Activated naive CD4-positive, alpha-beta T cell (primary cell): ENCODE measurements at places on chromosomes 2 and 18.

GRCh38 chr18:53785811-53786210, 438.7 kb downstream of the MBD2 start:
- DNase-seq = no peak

GRCh38 chr18:50674307-50674980, 114.6 kb downstream of the MAPK4 start:
- no peak for DNase-seq

DNA sequence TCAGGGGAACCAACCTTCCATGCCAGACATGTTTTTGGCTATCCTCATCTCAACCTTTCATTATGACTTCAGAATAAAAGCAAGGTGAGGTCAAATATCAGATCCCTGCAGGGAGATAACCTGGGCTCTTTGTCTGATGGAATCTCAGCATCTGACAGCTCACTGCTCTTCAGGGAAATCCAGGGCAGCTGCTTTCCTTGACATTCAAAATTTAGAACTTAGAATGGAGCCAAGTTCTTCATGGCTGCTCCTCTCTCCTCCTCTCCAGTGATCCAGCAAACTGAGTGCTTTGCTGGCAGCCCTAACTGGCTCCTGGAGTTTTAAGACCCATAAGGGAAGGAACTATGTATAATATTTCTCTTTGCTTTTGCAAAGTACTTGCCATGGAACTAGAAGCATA, 716.3 kb downstream of the TSN start:
- no peak for DNase-seq

- no peak for DNase-seq
Observed at GRCh38 chr2:160565099-160565845, 71.7 kb upstream of the RBMS1 start.

DNA sequence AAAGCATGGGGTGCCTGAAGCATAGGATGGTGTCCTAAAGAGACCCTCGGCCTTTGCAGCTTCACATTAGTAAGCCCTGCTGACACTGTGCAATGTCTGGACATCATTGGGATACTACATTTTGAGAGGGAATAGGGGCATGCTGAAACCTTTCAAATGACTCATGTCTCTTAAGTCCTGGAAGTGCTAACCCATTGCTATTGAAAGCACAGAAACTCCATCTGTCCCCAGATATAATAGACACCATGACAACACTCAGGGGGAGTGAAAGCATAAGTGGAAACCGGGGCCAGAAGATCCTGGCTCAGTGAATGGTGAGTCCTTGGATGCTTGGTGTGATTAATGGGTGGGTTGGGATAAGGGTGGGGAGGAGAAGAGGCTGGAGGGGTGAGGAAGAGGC, 595.5 kb upstream of the ID2 start:
- no peak for DNase-seq

GRCh38 chr2:85613717-85614515, 2.0 kb upstream of the C2orf68 start:
- DNase-seq = no peak

- no peak for DNase-seq
Observed at GRCh38 chr2:17106418-17106817, 411.8 kb downstream of the RAD51AP2 start.

- no peak for DNase-seq
Observed at GRCh38 chr2:204827701-204828590, 282.7 kb downstream of the PARD3B start.

DNA sequence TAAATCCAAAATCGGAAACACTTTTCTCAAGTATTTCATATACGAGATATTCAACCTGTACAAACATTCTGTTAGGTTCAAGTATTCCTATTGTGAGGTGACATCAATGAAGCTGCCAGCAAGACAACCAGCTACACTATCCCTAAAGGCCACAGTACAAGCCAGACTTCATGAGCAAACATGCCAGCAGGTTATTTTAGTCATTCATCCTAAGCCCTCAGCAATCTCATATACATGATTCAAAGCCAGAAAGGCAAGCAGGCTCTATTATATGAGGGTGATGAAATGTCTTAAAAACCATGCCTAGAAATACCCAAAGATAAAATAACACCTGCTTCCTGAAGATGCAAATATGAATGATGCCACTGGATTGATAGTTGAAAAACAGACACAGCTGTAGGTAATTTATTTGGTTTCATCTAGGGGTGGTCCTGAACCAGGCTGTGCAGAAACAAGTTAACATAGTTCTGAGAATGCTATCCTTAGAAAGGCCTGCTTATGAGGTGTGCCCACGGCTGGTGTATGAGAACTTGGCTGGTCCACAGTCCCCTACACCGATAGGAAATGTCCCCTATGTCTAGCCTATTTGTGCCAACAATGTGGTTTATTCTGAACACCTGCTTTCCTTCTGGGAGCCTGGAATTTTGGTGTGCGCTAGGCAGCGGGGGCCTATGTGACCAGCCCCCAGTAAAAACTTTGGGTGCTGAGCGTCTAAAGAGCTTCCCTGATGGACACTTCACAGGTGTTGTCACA, 48.2 kb upstream of the KIDINS220 start:
- DNase-seq = no peak

GRCh38 chr2:68000170-68000825, 62.5 kb downstream of the C1D start:
- no peak for DNase-seq

GRCh38 chr2:46202453-46202852, 94.8 kb upstream of the EPAS1 start:
- DNase-seq = no peak

GRCh38 chr2:161353543-161353942, 45.3 kb downstream of the PSMD14 start:
- DNase-seq = no peak

GRCh38 chr2:128439031-128439790, 120.5 kb upstream of the HS6ST1 start:
- no peak for DNase-seq

GRCh38 chr2:28627722-28628480, 123.7 kb upstream of the PPP1CB start:
- no peak for DNase-seq

DNA sequence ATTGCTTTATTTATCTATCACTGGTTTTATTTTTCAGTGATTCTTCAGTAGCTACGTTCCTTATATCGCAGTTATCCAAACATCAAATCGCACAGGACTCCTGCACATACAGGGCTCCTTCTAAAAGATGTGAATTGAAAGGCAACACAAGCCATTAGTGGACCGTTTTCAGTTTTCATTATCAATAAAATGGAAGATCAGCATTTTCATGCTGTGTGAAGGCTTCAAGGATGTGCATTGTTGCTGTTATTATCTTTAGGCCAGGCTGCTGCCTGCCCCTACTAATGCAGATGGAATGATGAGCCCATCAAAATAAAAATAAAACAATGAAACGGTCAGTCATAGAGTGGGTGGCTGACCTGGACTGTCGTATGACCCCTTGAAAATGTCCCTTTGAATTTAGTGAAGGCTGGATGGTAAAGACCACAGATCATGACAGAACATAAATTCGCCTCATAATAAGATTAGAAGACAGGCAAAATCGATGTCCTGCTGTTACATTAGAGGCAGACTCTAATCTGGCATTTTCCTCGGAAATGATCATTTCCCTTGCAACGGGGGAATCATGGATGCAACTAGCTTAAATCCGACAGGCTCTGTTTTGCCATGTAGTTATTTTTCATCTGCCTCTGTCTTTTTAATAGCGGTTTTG, 32.9 kb downstream of the ITGB6 start:
- no peak for DNase-seq

DNA sequence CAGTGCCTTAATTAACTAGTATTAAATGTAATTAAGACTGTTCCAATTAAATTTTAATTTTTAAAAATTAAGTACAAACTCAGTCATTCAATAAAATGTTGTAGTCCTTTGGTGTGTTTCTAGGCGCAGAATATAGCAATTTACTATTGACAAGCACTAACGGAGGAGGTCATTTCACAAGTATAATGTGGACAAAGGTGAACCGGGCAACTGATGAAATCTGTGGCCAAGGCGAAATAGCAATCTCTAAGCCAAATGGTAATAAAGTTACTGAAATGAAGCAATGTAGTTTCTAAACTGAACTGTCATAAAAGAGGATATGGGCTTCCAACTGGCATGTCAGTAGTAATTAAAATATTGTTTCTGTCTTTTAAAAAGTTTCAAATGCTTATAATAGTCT, 27.5 kb downstream of the FIGN start:
- no peak for DNase-seq

GRCh38 chr2:37671816-37672103, 318 bp upstream of the CDC42EP3 start:
- DNase-seq = no peak

DNA sequence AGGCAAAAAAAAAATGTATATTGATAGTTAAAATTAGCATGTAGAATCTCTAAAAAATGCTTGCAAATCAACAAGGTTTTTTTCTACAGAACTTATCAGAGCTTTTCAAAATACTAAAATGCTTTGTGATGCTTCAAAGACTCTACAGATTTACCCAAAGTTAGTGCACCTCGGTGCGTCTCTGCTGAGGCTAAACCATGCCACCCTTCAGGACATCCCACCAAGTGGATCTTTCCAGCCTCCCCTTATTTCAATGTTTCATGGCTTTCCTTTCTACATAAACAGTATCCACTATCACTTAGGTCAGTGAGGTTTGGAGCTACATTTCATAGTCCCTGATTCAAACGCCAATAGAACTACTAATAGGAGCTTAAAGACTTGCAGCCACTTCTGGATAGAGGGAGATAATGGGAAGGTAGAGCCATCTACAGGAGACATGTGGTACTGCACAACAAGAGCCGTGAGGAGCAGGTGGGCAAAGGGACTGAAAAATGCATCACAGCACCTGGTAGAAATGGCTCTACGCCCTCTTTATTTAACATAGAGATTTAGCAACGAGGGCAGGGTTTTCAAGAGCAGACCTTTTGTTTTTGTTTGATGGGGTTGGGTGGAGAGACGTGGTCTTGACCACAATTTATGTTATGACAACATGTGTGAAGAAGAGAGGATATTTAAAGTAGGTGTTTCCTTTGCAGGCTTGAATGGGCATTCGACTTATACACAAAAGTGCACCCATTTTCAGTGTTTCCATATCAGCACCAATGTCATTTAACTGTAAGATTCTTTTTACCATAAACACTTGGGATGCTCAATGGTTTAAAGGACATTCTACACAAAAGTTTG, 56.1 kb upstream of the SLC35G4 start:
- no peak for DNase-seq

GRCh38 chr2:44897406-44897805, 44.1 kb upstream of the SIX3 start:
- no peak for DNase-seq

GRCh38 chr2:7555260-7555659, 638.0 kb downstream of the RNF144A start:
- no peak for DNase-seq

- DNase-seq = no peak
Observed at GRCh38 chr2:36058953-36059352, 296.6 kb upstream of the CRIM1 start.

GRCh38 chr2:85648619-85649018, 19.4 kb downstream of the SFTPB start:
- no peak for DNase-seq

- DNase-seq = no peak
Observed at GRCh38 chr2:65024149-65024829, 31.9 kb upstream of the CEP68 start.

DNA sequence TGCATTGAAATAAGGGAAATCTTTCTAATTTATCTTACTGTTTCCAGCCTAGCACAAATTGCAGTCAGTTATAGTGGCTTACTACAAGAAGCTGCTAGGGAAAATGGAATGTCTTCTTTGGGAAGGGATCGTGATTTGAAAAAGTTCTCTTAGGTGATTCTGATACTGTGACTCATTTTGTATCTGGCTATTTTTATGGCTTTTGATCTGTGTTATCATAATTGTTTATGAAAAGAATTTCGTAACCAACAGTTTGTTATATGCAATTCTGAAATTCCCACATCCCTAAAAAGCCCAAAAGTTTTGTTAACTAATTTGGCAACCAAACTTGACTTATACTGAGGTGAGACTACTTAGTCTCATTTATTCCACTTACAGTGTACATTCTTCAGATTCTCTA, 12.4 kb downstream of the PTPN4 start:
- DNase-seq = no peak

DNA sequence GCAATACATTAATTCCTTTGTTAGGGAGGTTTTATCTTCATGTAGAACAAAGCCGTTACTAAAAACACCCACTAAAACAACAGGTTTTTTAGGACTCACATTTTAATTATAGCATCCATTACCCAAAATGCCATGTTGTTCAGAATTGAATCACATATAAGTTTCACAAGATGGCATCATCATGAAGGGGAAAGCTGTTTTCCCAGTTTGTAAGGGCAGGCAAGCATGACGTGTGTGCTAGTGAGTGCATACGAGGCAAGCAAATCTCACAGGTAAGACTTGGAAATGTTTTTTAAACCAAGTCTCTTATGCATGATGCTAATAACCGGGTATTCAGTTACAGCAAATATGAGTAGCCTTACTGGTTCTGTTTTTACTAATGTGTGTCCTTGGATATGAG, 111.8 kb upstream of the NFATC1 start:
- DNase-seq = no peak

- peak; percentile 30 for DNase-seq
Observed at GRCh38 chr2:159124441-159124911, 156.0 kb downstream of the TANC1 start.

DNA sequence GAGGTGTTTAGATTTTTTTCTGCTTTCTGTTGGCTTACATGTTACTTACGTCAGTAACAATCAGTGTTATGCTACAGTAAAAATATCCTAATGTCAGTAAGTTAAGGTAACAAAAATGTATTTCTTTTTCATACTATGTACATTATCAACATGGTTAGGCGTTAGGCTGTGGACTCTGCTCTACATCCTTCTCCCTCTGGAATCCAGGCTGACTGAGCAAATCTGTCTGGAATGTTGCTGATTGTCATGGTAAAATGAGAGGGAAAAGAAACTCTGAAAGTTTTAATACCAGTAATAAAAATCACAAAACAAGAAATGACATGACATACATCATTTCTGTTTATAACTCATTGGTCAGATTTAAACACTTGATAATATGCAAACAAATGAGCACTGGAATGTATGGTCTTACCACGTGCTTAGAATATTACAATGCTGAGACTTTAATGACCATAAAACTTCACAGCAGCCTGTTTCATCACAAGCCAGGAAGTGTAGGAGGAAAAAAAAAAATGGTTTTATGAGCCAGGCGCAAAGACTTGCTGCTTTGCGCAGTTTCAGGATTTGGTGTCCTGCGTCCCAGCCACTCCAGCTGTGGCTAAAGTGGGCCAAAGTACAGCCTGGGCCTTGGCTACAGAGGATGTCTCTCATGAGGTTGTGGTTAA, 252.4 kb downstream of the FSIP2 start:
- no peak for DNase-seq

GRCh38 chr2:31414601-31415241, at the start of gene XDH:
Gene XDH, minus strand, starts transcription at chr2:31414742. Its CDS starts 76 bp downstream, at chr2:31414666.
- no peak for DNase-seq
